Subcutaneous adipose tissue (tissue), 4 donors: ENCODE measurements at places on chromosomes 16 and 17. TPM values are rescaled to one million over a fixed set of nuclear protein-coding genes. Genes with fewer than 3 reads are reported as not detected.

The OR1G1 gene
- not detected for total RNA-seq

The PNPO gene
- 34.7 TPM for total RNA-seq

The SIRT7 gene
- total RNA-seq: 7.5 TPM

The KRTAP4-8 gene
- not detected for total RNA-seq

The CACNG4 gene
- total RNA-seq: not detected

The MMP28 gene
- 45.9 TPM for total RNA-seq

The LPO gene
- not detected for total RNA-seq

The CA4 gene
- 84.4 TPM for total RNA-seq

The FBXO39 gene
- not detected for total RNA-seq

The C17orf100 gene
- total RNA-seq: not detected

The SCGB1C2 gene
- total RNA-seq: not detected

The UBE2G1 gene
- total RNA-seq: 54.0 TPM

The PRSS27 gene
- total RNA-seq: 3.0 TPM

The HSPB9 gene
- not detected for total RNA-seq

The ENPP7 gene
- total RNA-seq: not detected

The OTOP3 gene
- not detected for total RNA-seq

The GPR179 gene
- total RNA-seq: under 0.01 TPM

The NLRC3 gene
- 0.49 TPM for total RNA-seq

The CHST6 gene
- total RNA-seq: not detected

The SCRN2 gene
- 194 TPM for total RNA-seq

The UMOD gene
- not detected for total RNA-seq

The CMTM2 gene
- not detected for total RNA-seq
